ENCODE measurements at places on chromosomes 2 and 18. TPM values are rescaled to one million over a fixed set of nuclear protein-coding genes. Genes with fewer than 3 reads are reported as not detected.

GRCh38 chr2:165376571-165376975 lies 92.9 kb upstream of the CSRNP3 start:
- DNase-seq: no peak

Gene UBXN2A
- 29.8 TPM for total RNA-seq

Gene TBC1D8
- 8.8 TPM for total RNA-seq

GRCh38 chr18:37432436-37433195 lies 133.0 kb downstream of the CELF4 start:
- DNase-seq: no peak

DNA sequence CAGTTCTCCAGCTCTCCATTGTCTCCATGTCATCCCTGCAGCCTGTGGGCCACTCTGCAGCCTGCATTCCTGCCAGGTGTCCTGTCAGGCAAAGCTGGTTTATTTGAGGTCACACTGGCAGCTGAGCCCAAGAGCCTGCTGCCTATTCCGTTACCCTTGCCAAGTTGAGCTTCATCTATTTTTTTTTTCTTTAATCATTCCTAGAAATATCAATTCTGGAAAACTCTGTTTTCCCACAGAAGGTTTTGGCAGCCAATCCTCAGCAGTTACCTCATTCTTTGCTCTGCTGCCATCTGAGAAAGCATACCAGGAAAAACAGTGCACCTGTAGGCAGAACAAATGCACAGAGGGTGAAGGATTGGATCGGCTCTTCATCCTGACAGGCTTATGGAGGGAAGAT lies 411.0 kb upstream of the ACVR2A start:
- no peak for DNase-seq

DNA sequence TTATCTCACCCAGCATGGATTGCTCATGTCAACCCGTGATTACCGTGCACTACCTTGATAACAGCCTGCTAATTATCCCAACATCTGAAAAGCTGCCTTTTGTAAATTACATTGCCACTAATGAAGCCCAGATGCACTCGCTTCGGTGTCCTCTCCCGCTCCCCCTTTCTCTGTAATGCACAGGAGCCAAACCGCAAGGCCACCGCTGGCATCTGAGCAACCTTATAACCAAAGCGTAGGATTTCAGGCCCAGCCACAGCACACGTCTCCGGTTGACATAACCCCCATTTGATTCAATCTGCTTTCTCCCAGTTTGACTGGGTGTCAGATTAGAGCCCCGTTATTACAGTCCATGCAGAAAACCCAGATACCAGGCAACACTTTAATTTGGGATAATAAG lies 341.2 kb downstream of the ALK start:
- DNase-seq: no peak

- no peak for DNase-seq
Measured at GRCh38 chr2:198017068-198017467, 212.7 kb downstream of the PLCL1 start.

DNA sequence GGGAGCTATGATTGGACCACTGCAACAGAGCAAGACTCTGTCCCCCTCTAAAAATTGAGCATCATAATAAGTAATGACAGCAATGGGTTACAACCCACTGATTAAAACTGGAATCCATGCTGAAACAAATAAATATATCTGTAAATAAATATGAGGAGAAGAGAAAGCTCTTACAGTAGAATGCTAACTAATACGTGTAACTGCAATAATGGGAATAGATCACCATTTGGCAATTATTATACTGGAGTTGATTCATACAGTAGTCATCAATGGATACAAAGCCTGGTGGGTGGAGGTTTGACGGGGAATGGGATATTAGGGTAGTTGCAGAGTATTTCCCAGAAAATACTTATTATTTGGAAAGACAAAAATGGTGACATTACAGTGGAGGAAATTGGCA lies 6.1 kb upstream of the INO80B start:
- no peak for DNase-seq
